ENCODE measurements at places on chromosomes 6 and 20.
A peak's percentile ranks its signal among the peaks of the same experiment; 100 is the strongest.

DNA sequence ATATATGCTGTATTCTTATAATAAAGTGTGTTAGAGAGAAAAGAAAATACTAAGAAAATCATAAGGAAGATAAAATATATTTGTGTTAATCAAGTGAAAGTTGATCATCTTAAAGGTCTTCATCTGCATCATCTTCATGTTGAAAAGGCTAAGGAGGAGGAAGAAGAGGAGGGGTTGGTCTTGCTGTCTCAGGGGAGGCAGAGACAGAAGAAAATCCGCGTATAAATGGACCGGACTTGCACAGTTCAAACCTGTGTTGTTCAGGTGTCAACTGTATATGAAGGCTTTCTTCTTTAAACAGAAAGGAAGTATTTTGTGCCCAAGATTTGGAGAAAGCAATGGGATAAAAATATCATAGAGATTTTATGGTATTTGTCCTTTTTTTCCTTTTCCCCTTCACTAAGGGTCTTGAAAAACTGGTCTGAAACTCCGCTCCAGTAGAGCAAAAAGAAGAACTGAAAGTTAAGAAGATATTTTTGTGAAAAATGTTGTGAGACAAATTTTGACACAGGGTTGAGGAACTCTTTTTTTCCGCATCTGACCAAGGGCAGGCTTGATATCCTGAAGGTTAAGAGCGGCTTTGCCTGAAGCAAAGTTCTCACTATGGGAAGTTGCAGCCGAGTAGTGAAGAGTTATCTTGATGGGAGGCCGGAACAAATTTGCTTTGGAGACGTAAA lies 350.7 kb downstream of the LAMA2 start:
- H3K27ac ChIP-seq = no peak overlapping the region
- H3K4me3 ChIP-seq = no peak overlapping the region

GRCh38 chr6:8434727-8435092 lies 635 bp downstream of the SLC35B3 start:
- peak overlapping the region; percentile 90 for H3K4me3 ChIP-seq
- H3K27ac ChIP-seq = peak overlapping the region; percentile 97
- DNase-seq = no peak
- H3K27me3 ChIP-seq = no peaks in the 10 kb centered on the region

DNA sequence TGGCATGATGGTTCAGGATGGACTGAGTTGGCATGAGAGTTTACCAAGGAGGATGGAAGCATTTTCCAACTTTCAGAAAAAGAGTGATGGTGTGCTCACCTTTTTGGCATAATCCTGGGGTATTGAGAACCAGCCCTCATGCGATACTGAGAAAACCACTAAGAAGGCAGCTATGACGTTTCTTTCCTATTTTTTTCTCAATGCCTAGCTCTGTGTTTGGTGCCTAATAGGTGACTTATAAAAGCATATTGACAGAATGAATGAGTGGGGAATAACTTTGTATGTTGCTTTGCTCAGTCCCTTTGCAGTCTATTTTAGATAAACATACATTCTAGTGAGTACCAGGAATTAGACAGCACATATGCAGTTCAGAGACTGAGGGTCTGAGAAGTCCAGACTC lies 816.3 kb downstream of the DHX35 start:
- H3K36me3 ChIP-seq = no peaks in the 10 kb centered on the region
- peak overlapping the region; percentile 30 for H3K27ac ChIP-seq

GRCh38 chr6:13371421-13372072 lies 43.2 kb upstream of the TBC1D7 start:
- no peak overlapping the region for H3K27ac ChIP-seq
- H3K36me3 ChIP-seq = no peaks in the 10 kb centered on the region
- no peak for DNase-seq
- H3K27me3 ChIP-seq = no peaks in the 10 kb centered on the region
- H3K4me1 ChIP-seq = peaks cover 41% of the 10 kb centered on the region

DNA sequence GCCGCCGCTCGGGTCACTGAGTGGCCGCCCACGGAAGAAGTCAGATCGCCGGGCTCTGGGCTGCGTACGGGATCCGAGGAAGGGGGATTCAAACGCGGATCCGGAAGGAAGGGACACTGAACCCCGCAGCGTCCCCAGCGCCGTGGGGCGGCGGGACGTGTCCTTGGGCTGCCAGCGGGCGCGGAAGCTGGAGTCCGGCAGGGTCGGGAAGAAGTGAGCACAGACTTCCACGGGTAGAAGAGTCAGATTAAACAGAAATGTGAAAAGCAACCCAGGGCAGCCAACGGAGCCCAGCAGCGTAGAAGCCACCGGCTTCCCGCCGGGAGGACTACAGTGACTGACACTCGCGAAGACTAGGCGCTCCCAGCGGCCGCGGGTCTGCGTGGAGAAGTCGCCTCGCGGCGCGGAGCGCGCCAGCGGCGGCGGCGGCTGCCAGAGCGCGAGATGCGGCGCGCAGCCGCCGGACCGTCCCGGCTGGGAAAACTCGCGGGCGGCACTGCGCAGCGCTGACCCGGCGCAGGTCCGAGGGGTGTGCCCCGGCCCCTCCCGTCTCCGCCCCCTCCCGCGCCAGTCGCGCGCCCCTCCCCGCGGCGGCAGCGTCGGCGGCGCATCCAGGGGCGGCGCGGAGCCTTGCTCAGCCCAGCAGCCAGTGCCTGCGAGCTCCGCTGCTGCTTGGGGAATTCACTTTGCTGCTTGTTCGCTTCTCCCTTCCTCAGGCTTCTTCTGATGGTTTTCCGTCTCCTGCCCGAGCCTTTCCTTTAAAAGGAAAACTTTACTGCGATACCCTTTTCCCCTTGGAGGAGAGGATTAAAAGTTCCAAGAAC lies at the start of gene SAMD5:
TSS of gene SAMD5 (plus strand) at position 649 of the 824 bp plus-strand sequence. CDS start 239 bp downstream, outside the sequence.
- peaks cover 49% of the 10 kb centered on the region for H3K27me3 ChIP-seq
- peak; percentile 81 for DNase-seq
- no peaks in the 10 kb centered on the region for H3K36me3 ChIP-seq

- peak overlapping the region; percentile 62 for H3K27ac ChIP-seq
- H3K4me3 ChIP-seq = peak overlapping the region; percentile 12
- H3K36me3 ChIP-seq = no peaks in the 10 kb centered on the region
- peaks cover 28% of the 10 kb centered on the region for H3K4me1 ChIP-seq
- DNase-seq = no peak
- H3K27me3 ChIP-seq = peaks cover 8% of the 10 kb centered on the region
Observed at GRCh38 chr6:40630051-40630450, 42.9 kb upstream of the LRFN2 start.

DNA sequence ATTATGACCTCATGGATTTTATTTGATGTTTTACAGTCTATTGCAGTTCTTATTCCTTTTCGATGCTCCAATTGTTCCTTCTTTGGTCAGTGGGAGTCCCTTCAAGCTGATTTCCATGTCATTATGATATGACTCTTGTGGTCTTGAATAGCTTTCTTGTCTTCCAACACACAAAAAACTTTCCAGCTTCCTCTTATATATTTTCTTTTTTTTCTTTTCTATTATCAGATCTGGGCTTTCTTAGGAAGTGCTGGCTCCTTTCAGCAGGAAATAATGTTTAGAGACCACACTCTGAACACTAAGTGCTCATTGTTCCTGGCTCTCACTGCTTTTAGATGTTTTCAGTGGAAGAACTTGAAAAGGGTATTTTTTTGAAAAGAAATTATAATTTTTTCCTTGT lies 3.1 kb upstream of the SLC17A1 start:
- DNase-seq = no peak
- H3K27ac ChIP-seq = no peak overlapping the region
- no peaks in the 10 kb centered on the region for H3K36me3 ChIP-seq
- H3K4me3 ChIP-seq = no peak overlapping the region
- peaks cover 8% of the 10 kb centered on the region for H3K27me3 ChIP-seq

DNA sequence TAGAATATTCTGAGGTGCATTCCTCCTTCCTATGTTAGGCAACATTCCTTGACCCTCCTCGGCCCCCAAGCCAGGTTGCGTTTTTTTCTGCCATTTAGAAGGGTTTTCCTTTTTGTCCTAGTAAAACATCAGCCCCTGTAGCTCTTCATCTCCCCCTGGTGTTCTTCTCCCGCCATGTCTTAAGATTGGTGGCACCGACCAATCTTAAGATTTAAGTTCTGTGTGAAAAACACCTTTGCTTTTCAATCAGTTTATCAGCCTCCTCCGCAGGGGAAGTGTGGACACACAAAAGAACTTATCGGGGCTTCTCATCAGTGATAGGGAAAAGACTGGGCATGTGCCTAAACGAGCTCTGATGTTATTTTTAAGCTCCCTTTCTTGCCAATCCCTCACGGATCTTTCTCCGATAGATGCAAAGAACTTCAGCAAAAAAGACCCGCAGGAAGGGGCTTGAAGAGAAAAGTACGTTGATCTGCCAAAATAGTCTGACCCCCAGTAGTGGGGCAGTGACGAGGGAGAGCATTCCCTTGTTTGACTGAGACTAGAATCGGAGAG lies 719 bp upstream of the EDN1 start:
- no peaks in the 10 kb centered on the region for H3K36me3 ChIP-seq
- H3K27ac ChIP-seq = peak overlapping the region; percentile 93
- no peak for DNase-seq
- H3K27me3 ChIP-seq = peaks cover 15% of the 10 kb centered on the region
- H3K4me3 ChIP-seq = peak overlapping the region; percentile 90

DNA sequence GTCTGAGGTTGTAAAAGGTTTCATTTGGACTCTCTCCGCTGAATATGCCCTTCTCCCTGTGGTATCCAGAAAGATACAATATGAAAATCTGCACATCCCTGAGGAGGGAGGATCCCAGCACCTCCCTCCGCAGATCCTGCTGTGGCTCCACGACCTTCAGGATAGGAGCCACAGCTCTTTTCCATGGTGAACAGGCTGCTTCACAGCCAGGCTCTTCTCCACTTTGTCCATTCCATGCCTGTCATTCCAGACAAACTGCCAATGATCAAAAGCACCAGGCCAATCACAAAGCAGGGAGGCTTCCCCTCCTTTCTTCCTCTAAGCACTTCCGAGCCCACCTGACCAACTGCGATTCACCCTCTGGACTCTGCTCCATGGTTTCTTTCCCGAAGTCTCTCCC lies 339.8 kb downstream of the ESR1 start:
- DNase-seq = no peak
- peaks cover 23% of the 10 kb centered on the region for H3K36me3 ChIP-seq
- H3K4me1 ChIP-seq = peaks cover 22% of the 10 kb centered on the region
- no peak overlapping the region for H3K27ac ChIP-seq
- H3K4me3 ChIP-seq = no peak overlapping the region
- H3K27me3 ChIP-seq = no peaks in the 10 kb centered on the region

DNA sequence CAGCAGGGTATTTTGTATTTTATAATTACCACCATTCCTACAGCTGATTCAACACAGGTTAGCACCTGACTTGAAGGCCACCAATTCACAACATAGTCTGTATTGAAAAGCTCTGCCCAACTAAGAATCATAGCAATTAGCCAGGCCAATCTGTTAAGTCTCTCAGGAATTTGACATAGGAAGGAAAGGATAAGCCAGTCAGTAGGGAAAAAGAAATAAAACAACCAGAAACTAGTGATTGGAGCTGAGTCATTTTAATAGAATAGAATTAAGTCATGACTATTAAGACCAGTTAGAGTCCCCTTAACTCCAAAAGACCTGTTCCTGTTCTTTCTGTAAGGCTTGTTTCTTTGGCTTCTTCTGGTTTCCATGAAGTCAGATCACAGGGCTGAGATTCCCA lies 8.1 kb downstream of the RANBP9 start:
- peaks cover 14% of the 10 kb centered on the region for H3K4me1 ChIP-seq
- H3K4me3 ChIP-seq = no peak overlapping the region
- DNase-seq = no peak
- H3K27ac ChIP-seq = no peak overlapping the region
- peaks cover 8% of the 10 kb centered on the region for H3K36me3 ChIP-seq

DNA sequence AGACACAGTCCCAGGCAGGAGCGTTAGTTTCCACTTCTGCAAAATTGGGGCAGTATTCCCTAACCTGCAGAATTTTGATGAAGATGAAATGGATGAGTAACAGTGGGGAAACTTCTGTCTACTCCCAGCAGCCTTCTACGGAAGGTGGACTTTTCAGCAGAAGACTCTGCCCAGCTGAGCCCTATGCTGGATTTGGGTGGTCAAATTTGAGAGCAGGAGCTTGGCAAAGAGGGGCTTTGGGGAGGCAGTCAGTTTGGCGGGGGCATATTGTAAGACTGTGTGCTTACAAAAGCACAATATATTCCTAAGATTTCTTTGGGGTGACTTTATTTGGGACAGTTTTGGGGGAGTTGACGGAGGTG lies 5.4 kb upstream of the SDCBP2 start:
- H3K4me3 ChIP-seq = no peak overlapping the region
- H3K27me3 ChIP-seq = no peaks in the 10 kb centered on the region
- H3K36me3 ChIP-seq = no peaks in the 10 kb centered on the region
- H3K4me1 ChIP-seq = peaks cover 11% of the 10 kb centered on the region
- DNase-seq = peak; percentile 16

DNA sequence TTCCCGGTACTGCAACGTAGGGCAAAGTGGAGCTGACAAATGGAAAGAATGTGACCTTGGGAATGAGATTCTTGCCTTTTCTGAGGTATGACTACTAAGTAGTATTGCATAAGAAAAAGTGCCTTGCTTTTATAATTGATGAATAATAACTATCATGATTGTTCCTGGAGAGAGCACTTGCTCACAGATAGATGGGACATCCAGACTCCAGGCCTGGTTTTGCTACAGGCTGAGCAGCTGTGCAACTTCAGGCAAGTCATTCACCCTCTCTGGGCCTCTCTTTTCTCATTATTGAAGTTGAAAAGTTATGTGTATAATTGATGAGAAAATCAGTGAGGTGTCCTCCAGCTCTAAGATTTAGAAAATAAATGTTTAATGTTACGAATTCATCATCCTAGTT lies 53.6 kb upstream of the MBOAT1 start:
- no peaks in the 10 kb centered on the region for H3K27me3 ChIP-seq
- H3K36me3 ChIP-seq = no peaks in the 10 kb centered on the region
- no peak for DNase-seq

GRCh38 chr6:157276134-157276532 lies 47.2 kb downstream of the TMEM242 start:
- H3K27ac ChIP-seq = no peak overlapping the region
- H3K4me3 ChIP-seq = no peak overlapping the region
- H3K4me1 ChIP-seq = peaks cover 4% of the 10 kb centered on the region

DNA sequence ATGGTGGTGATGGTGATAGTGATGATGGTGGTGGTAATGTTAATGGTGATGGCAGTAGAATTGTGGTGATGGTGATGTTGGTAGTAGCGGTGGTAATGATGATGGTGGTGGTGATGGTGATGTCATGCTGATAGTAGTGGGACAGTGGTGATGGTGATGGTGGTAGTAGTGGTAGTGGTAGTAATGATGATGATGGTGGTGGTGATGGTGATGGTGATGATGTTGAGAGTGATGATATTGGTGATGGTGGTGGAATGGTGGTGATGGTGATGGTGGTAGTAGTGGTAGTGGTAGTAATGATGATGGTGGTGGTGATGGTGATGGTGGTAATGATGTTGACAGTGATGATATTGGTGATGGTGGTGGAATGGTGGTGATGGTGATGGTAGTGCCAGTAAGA lies 128.8 kb downstream of the LPA start:
- peaks cover 13% of the 10 kb centered on the region for H3K27me3 ChIP-seq
- H3K4me3 ChIP-seq = no peak overlapping the region
- no peak overlapping the region for H3K27ac ChIP-seq
- H3K36me3 ChIP-seq = no peaks in the 10 kb centered on the region
- DNase-seq = no peak
- no peaks in the 10 kb centered on the region for H3K4me1 ChIP-seq

- H3K36me3 ChIP-seq = no peaks in the 10 kb centered on the region
- H3K4me1 ChIP-seq = peaks cover 54% of the 10 kb centered on the region
- DNase-seq = no peak
- H3K4me3 ChIP-seq = peak overlapping the region; percentile 53
Observed at GRCh38 chr6:41635365-41635764, 2.9 kb upstream of the MDFI start.

- H3K4me1 ChIP-seq = peaks cover 76% of the 10 kb centered on the region
- H3K36me3 ChIP-seq = peaks cover 7% of the 10 kb centered on the region
- peak overlapping the region; percentile 92 for H3K4me3 ChIP-seq
- H3K27me3 ChIP-seq = no peaks in the 10 kb centered on the region
Observed at GRCh38 chr6:111601886-111602285, 3.8 kb downstream of the TRAF3IP2 start.

Measured in type B pancreatic cell (in vitro differentiated cells).